Osteoblast (primary cell): ENCODE measurements at places on chromosomes 16 and 17. TPM values are rescaled to one million over a fixed set of nuclear protein-coding genes. Genes with fewer than 3 reads are reported as not detected.

The INCA1 gene
- total RNA-seq: 0.29 and 0.36 TPM in 2 replicates

The ZNF18 gene
- 13.0 and 13.4 TPM in 2 replicates for total RNA-seq

The ATP1B2 gene
- total RNA-seq: under 0.01 TPM in 1 of 2 replicates, not detected in the other

The BPTF gene
- 59.2 and 59.7 TPM in 2 replicates for total RNA-seq

The NTN1 gene
- 0.29 and 0.36 TPM in 2 replicates for total RNA-seq

The DPEP2 gene
- not detected in 2 replicates for total RNA-seq

The ZG16B gene
- 0.88 and 1.4 TPM in 2 replicates for total RNA-seq

The CD7 gene
- total RNA-seq: not detected in 2 replicates

The ELMO3 gene
- total RNA-seq: 0.29 and 0.36 TPM in 2 replicates

The TNFRSF17 gene
- total RNA-seq: not detected in 2 replicates

The ACSM5 gene
- 11.9 and 14.4 TPM in 2 replicates for total RNA-seq

The PRAC1 gene
- 0.88 TPM in 1 of 2 replicates, not detected in the other for total RNA-seq

The DCTN5 gene
- total RNA-seq: 35.4 and 35.5 TPM in 2 replicates

The CHST4 gene
- not detected in 2 replicates for total RNA-seq

The COX6A2 gene
- not detected in 2 replicates for total RNA-seq

The KRTAP3-2 gene
- not detected in 2 replicates for total RNA-seq

The RUNDC3A gene
- total RNA-seq: under 0.01 TPM in 1 of 2 replicates, not detected in the other

The ASB16 gene
- not detected in 2 replicates for total RNA-seq

The KRTAP4-6 gene
- total RNA-seq: not detected in 2 replicates

The EFNB3 gene
- total RNA-seq: 1.8 and 2.7 TPM in 2 replicates

The CFDP1 gene
- 37.7 and 41.3 TPM in 2 replicates for total RNA-seq

The CD300LG gene
- not detected in 2 replicates for total RNA-seq

The UNC45B gene
- not detected in 2 replicates for total RNA-seq

The KDM8 gene
- total RNA-seq: 2.9 and 6.2 TPM in 2 replicates

The CIITA gene
- total RNA-seq: 2.5 and 2.7 TPM in 2 replicates

The ZNF423 gene
- 11.6 and 18.3 TPM in 2 replicates for total RNA-seq

The IRX3 gene
- 68.4 and 71.7 TPM in 2 replicates for total RNA-seq

The IL17C gene
- total RNA-seq: under 0.01 and 0.29 TPM in 2 replicates

The C17orf58 gene
- 7.2 and 8.3 TPM in 2 replicates for total RNA-seq

The PRSS33 gene
- total RNA-seq: not detected in 2 replicates

The NRN1L gene
- total RNA-seq: 0.29 TPM in 1 of 2 replicates, not detected in the other

The FGF11 gene
- total RNA-seq: 0.29 and 0.36 TPM in 2 replicates

The CSNK2A2 gene
- 38.6 and 40.5 TPM in 2 replicates for total RNA-seq

The CTRB1 gene
- total RNA-seq: not detected in 2 replicates

The NMRAL1 gene
- total RNA-seq: 71.0 and 90.5 TPM in 2 replicates

The TVP23B gene
- total RNA-seq: 46.9 and 59.7 TPM in 2 replicates

The RGS9 gene
- 0.36 and 0.59 TPM in 2 replicates for total RNA-seq

The CSH1 gene
- total RNA-seq: not detected in 2 replicates

The TNS4 gene
- total RNA-seq: under 0.01 and 0.29 TPM in 2 replicates

The CENPT gene
- total RNA-seq: 24.2 and 25.6 TPM in 2 replicates
